Activated naive CD4-positive, alpha-beta T cell treated with anti-CD3 and anti-CD28 coated beads, Interleukin-2, amount 10 ng/mL, durations not matched to agents 7 days and 5 days (primary cell): ENCODE measurements at places on chromosomes 1 and 21.

- peak; percentile 38 for DNase-seq
Observed at GRCh38 chr1:156154317-156154749, 948 bp downstream of the SEMA4A start.

DNA sequence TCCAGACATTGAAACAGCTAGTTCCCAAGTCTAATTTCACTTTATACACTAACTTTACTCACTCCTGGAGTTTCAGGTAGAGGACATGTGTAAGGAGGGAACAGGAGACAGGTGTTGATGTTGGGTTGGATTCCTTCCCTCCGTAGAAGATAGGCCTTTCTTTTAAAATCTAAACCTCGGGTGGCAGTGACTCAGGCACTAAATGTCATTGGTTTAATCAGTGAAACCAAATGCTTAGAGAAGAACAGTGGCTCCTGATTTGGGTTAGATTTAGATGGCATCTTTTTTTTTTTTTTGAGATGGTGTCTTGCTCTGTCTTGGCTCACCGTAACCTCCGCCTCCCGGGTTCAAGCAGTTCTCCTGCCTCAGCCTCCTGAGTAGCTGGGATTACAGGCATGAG, 7.2 kb downstream of the CAP1 start:
- no peak for DNase-seq

DNA sequence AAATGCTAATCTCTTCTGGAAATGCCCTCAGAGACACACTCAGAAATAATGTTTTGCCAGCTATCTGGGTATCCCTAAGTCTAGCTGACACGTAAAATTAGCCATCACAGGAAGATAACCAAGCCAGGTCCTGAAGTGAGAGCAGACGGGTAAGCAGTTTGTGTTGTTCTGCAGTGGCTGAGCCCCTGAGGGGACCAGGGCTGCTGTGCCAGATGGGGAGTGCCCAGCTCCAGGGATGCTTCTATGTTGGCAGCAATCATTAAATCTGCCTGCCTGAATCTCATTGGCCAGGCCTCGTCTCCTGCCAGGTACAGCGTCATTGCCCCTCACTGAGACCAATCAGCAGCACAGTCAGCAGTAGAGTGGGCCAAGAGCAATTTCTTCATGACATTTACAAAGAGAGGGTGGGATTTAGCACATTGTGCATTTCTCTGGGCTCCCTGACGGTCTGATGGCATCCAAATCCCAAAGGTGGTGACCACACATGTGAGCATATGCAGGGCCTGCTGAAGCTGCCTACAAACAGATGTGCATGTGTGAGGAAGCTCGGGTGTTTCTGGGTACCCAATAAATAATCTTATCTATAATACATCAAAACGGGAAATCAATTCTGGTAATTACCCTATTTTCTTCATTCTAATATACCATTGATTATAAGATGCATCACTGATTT, 58.7 kb upstream of the LRRN2 start:
- no peak for DNase-seq

- DNase-seq, result no peak
Observed at GRCh38 chr1:95991787-95992520, 729.6 kb upstream of the PTBP2 start.

DNA sequence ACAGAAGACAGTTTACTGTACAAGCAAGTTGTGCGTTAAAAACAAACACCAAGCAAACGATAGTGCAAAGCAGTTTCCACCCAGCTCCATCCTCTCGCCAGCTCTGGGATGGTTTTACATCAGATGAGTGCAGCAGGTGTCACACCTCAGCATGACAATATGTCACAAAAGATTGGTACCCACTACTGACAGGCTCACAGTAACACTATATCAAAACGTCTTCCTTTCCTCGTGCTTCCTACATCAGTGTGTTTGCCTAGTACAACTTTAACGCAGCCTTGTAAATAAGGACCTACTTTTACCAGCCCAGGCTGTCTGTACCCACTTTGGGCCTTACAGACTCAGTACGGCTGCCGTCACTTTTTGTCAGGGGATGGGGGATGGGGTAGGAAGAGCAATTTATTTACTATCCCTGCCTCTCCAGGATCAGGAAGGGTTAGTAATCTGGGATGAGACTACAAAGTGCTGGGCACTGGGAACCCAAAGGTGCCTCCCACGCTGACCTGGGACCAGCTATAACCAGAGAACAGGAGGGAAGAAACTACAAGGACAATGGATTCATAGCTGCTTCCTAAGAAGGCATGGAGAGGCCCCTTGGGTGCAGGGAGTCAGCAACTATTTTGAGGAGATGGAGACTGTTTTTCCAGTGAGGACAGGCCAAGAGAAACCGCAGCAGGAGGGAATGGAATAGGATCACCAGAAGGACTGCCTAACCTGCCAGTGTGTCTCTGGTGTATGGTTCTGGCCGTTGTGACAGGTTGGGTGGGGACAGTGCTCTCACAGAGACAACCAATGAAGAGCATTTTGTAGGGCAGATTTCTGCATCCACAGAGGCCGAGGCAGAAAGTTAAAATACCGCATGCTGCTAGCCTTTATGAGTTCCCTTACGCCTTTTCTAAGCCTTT, 30.2 kb downstream of the RUNX3 start:
- DNase-seq, result peak; percentile 20

GRCh38 chr1:110576441-110576840, 29.7 kb downstream of the KCNA2 start:
- DNase-seq, result no peak

DNA sequence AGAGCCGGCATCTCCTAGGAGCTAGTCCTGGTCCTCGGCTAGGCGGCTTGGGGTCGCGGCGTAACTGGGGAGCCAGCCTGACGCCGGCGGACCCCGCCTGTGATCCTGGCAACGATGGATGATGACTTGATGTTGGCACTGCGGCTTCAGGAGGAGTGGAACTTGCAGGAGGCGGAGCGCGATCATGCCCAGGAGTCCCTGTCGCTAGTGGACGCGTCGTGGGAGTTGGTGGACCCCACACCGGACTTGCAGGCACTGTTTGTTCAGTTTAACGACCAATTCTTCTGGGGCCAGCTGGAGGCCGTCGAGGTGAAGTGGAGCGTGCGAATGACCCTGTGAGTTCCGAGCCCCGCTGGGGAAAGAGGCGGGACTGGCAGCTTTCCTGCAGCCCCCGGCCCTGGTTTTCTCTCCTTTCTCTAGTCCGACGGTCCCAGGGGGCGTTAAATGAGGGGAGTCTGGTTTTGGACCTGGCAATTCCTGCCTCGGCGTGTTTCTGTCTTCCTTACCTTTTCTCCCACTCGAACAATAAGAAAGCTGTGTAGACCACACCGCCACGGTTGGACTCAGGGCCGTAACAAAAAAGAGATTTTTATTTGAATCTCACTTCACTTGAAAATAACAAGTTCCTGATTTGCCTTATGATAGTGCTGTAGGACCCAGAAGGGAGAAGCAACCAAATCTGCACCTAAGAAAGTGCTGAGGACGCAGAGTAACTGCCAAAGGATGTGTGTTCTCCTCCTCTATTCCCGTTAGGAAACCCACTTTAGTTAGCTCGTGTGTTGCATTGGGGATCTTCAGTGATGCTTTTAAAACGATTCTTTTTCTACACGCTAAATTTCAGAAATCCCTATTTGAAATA, at the start of gene SPRTN:
TSS of gene SPRTN (plus strand) at position 24 of the 859 bp plus-strand sequence. CDS start at position 115, 91 bp downstream.
- no peak for DNase-seq

- no peak for DNase-seq
Observed at GRCh38 chr1:105636052-105636451, 1420.4 kb upstream of the PRMT6 start.

DNA sequence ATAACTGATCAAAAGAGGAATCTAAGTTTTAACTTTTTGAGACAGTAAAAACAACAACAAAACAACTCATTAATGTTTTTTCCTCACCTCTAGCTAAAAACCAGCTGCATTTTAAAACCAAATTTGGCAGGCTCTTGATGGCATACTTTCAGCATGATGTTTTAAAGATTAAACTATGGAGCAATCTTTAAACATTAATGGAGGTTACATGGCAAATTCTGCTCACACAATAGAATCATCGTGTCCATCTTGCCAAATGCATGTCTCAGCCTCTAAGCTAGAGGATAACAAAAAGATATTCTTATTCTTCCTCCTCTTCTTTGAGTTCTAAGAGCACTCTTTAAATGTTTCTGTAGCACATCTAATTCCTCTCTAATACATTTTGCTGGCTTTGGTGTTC, 579.8 kb upstream of the PKN2 start:
- DNase-seq, result no peak

GRCh38 chr21:29256126-29256910, 42.4 kb upstream of the BACH1 start:
- no peak for DNase-seq

DNA sequence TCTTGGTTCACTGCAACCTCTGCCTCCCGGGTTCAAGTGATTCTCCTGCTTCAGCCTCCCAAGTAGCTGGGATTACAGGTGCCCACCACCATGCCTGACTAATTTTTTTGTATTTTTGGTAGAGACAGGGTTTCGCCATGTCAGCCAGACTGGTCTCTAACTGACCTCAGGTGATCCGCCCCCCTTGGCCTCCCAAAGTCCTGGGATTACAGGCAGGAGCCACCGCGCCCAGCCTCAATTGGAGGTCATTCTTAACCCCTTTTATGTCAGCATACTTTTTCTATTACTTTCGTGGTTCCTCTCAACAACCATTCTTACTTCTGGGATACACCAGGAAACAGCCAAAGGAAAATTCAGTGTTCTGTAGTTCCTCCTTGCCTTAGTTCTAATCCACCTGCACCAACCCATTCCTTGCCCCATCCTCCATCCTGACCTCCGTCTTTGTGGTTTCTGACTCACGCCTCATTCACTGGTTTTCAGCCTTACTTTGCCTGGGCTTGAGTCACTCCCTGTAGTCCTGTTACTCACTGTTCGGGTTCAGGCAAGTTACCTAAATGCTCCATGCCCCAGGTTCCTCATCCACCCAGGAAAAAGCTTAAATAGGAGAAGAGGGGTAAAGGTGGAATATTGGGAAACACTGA, 12.9 kb upstream of the BCL10 start:
- no peak for DNase-seq

- DNase-seq, result no peak
Observed at GRCh38 chr1:14881775-14882672, 271.5 kb upstream of the TMEM51 start.

- DNase-seq, result no peak
Observed at GRCh38 chr1:64597113-64597512, 127.2 kb downstream of the CACHD1 start.

- DNase-seq, result no peak
Observed at GRCh38 chr1:195663549-195664280, 944.5 kb downstream of the KCNT2 start.

DNA sequence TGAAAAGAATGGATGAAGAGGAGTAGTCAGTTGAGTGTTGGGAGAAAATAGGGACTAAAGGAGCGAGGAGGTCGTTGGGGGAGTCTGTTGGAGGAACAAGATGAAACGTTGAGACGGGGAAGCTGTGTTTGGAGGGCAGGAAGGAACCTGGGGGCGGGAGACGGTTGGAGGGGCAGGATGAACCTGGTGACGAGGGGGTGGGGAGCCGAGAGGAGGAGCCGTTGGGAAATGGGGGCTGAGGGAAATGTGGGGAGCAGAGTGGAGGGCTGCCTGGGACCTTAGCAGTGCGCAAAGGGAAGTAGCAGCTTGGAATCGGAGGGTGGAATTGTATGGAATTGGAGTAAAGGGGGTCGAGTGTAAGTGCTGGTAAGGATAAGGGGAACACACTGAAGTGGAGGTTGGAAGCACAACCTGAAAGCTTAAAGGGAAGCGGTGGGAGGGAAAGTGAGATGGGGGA, 630 bp downstream of the MTF2 start:
- peak; percentile 57 for DNase-seq

GRCh38 chr1:214349781-214350180, 68.8 kb downstream of the SMYD2 start:
- no peak for DNase-seq

DNA sequence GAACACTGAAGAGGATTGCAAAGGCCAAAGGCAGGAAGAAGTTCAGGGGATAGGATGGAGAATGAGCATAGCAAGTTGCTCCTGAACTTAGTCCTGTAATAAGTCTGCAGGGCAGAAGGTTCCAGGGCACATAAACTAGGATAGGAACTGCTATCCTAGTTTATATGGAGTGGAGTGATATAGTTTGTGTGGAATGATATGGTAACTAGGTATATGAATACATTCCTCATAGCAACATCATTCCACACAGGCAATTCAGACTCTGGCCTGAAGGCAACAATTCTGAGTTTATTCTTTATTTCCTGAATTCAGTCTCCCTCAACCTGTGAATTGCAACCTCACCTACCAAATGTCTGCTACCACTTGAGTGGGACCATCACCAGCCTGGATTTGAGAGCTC, 154.9 kb upstream of the GREM2 start:
- no peak for DNase-seq

- DNase-seq, result no peak
Observed at GRCh38 chr1:165492845-165493373, 48.0 kb upstream of the RXRG start.

DNA sequence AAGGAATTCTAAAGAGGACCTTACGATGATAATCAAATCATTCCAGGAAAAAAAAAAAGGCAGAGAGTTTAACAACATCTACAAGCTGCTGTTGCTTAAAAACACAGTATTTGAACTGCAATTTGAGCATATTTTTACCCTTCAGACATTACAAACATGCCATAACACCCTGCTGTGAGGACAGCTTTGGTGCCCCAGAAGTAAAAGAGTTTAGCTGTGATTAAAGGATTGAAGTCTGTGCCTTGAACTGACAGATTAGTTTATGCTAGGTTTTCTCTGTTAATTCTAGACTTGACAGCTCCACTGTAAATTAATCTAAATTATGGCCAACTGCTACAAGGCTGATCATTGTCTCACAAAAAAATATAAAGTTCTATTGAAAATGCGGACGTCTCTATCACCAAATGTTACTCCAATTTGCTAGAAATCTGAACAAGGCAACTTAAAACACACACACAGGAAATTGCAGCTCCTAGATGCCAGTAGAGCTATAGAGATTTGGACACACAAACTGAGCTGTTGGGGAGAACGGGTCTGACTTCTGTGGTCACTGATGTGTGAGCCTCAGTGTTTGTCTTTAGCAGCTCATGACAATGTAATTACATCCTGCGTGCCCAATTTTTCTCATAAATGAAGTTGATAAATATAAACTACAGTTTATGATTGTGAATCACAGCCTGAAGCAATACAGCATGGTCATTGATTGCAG, 217.9 kb downstream of the NTNG1 start:
- no peak for DNase-seq

DNA sequence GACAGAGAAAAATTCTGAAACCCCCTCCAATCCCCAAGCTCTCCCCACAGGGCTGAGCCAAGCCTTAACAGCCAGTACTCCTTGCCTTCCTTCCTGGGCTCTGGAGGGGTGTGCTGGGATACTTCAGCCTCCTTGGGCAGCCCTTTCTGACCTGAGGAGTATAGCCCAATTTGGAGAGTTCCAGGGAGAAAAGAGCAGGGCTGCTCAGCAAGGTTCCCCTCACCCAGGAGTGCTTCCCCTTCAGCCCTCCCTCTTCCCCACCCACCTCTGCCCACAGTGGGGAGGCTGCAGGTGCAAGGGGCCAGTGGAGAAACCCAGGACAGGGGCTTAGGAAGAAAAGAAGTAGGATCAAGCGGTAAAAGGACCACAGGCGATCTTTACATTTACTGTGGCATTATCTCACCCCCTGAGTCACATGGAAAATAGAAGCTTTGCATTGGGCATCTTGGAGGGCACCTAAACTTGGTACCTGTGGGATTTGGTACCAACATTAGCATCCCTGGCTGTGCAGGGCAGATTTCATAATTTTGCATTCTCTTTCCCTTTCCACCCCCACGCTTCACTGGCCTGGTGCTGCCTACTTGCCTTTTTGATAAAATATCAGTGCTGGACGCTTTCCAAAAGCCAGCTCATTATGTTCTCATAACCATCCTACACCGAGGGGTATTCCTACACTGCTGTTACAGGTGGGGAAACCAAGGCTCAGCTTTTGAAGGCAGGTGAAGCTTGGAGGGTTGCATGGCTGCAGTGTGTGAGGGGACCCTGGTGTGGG, 2.8 kb upstream of the ADORA1 start:
- no peak for DNase-seq

GRCh38 chr1:168553680-168554553, 10.1 kb upstream of the XCL2 start:
- DNase-seq, result no peak
